CD4-positive, alpha-beta T cell treated with Interleukin-15 for 4 hours (primary cell): ENCODE measurements at places on chromosomes 7 and 10.

DNA sequence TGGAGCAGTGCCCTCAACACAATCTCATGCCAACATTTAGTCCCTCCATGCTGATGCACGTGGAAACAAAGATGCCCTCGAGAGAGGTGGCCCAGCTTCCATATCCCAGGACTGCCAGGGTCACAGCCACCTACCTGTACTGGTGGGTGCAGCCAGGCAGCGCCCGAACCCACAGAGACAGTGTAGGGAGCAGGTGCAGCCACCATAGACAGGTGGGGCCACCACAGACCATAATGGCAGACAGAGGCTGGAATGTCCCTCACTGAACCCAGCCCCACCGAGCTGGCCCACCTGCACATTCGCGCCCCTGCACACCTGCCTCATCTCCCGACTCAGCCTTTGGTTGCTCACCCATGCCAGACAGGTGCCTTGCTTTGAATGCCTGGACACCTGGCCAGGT lies 18.3 kb upstream of the CPXM2 start:
- no peak for DNase-seq

DNA sequence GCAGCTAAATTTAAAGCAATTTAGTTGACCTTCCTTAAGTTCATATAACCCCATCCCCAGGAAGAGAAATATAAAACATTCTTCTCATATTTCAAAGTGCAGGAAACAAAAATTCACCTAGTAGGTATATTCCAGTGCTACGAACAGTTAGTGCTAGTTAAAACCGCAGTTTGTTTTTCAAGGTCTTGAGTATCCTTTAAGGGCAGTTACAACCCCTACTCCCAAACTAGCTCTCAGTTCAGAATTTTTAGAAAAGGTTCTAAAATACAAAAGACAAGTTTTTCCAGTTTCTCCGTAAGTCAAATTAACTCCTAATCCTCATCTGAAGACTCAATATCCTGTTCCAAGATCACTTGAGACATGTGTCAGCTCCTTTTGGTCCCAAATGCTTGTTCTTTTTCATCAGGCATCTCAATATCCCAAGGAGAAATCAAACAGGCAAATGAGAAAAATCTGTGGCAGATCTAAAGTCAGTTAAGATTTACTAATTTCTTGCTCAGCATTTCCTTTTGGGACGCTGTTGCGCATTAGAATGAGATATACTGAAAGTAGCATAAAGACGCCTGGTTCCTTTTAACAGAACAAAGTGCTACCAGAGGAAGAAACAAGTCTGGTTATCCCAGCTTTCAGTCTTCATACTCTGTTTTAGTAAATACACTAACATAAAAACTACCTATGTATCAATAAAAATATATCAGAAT lies 51.8 kb downstream of the ARHGAP12 start:
- DNase-seq, result no peak

GRCh38 chr10:119575991-119576390 lies 20.8 kb downstream of the TIAL1 start:
- DNase-seq, result peak; percentile 21

DNA sequence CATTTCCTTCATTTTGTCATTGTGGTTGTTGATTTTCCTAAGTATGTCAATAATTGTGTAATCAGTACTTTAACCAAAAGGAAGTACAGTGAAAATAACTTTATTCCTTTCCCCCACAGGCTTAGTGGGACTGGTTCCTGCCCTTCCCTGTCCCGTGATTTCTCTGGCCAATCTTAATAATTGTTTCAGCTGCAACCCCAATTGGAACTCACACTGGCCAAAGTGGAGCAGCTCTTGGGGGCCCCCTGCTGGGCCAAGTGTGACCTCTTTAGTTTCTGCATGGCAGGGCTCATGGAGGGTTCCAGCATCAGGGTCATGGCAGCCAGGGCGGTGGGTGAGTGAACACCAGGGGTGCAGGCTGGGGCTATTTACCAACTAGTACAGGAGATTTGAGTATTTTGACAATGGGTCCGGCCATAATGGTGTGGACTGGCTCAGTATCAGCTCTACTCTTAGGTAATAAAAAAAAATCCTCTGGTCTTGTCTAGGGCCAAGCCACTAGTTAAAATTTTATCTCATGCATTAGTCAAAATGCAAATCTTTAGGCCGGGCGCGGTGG lies 31.7 kb downstream of the CYCS start:
- DNase-seq, result peak; percentile 74

- no peak for DNase-seq
These were observed 187.6 kb upstream of the SHH start for GRCh38 chr7:155999631-156000489.
